ENCODE measurements at places on chromosomes 11 and 22.

DNA sequence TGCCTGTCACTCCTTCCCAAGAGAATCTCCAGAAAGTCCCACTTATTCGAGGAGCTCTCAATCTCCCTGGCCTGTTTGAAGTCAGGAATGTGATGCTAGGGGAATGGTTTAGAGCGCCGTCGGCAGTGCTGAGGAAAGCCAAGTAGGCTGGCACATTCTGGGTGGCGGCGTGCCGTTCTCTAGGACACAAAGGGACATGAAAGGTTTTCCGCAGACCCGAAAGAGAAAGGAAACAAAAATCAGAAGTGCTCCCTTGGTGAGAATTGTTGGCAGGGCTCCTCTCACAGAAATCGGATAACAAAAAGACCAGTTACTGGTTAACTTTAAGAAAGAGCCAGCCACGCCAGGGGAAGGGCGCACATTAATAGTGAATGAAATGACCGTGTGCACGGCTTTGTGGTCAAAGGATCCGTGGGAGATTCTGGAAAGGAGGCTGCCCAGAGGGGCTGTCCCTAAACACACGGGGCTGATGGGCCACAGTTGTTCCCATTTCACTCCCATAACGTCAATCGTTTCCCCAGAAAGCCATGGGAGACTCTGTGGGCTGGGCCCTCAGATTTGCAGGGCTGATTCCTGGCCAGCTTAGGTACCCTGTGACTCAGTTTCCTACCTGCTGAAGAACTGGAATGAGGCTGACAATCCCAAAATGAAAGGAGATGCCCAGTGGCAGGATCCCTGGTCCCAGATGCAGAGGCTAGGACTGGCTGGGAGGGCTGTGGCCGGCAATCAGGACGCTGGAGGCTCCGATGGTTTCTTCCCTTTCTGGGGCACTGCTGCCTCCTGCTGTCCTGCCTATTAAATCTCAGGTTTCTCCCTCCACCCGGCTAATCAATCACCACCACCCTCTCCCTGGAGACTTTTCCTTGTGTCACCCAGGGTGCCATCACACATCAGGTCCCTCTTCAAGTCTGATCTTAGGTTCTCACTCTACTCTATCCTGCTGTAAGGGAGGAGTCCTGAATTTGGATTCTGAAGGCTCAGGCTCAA lies 82.3 kb downstream of the RCN1 start:
- peak; percentile 33 for DNase-seq

- no peak for DNase-seq
These were observed 102.3 kb upstream of the CEP126 start for GRCh38 chr11:101812546-101812945.

DNA sequence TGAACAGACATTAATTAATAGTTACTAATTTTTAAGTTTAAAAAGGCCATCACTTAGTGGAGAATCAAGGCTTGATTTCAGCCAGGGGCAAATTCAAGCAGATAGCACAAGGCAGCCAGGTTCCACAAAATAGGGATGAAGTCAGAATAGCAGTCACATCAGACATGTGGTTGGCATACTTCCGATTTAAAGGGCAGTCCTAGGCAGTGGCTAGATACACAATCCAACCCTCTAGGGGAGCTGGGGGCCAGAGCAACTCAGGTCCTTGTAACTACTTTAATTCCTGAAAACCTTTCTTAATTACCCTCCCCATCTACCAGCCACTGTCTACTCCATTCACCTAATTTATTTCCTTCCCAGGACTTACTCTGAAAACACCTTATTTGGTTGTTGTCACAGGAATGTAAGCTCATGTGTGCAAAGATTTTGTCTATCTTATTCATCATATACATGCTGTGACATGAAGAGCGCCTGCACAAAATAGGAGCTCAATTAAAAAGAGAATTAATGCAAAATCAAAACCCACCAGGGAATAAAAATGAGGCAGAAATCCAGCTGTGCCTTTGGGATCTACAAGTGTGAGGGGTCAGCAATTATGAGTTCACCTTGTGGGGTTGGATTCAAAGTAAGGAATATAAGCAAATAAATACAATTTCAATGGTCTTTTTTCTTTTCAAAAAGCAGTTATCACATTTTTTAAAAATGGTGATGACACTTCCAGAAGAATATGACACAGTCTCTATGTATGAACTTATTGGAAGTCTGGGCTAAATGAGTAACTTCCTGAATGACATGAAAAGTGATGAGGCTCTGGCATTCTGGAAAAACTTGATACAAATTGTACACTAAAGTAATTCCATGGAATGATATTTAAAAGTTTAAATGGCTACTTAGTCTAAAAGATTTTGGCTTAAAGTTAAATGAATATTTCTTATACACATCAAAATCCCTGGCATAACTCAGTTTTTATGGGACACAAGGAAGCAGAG lies 53.8 kb downstream of the COPB1 start:
- DNase-seq = no peak

GRCh38 chr11:33060271-33060670 lies 20.9 kb downstream of the TCP11L1 start:
- DNase-seq = no peak

- no peak for DNase-seq
These were observed 59.2 kb downstream of the ELFN2 start for GRCh38 chr22:37368058-37368457.

- DNase-seq = no peak
These were observed 369.8 kb upstream of the CCDC90B start for GRCh38 chr11:83655976-83656375.

DNA sequence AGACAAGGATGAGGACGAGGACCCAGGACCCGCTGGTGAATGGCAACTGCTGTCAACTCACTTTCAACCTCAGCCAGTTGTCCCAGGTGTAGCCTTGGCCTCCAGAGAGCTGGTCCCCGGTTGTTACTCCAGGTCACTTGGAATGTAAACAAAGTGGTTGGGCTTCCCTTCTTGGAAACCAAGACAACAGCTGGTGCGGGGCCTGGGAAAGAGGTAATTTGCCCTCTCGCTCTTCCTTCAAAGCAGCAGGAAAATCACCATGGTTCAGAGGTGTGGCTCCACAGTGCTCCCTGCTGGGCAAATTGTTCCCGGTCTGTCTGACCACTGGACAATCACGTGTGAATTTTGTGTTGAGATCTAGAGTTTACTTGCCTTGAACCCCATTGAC lies 15.0 kb downstream of the SLC1A2 start:
- peak; percentile 65 for DNase-seq

GRCh38 chr22:48901324-48901723 lies 926.3 kb downstream of the BRD1 start:
- DNase-seq = no peak

- DNase-seq = no peak
These were observed 49.5 kb downstream of the DNAJC24 start for GRCh38 chr11:31419138-31419537.

DNA sequence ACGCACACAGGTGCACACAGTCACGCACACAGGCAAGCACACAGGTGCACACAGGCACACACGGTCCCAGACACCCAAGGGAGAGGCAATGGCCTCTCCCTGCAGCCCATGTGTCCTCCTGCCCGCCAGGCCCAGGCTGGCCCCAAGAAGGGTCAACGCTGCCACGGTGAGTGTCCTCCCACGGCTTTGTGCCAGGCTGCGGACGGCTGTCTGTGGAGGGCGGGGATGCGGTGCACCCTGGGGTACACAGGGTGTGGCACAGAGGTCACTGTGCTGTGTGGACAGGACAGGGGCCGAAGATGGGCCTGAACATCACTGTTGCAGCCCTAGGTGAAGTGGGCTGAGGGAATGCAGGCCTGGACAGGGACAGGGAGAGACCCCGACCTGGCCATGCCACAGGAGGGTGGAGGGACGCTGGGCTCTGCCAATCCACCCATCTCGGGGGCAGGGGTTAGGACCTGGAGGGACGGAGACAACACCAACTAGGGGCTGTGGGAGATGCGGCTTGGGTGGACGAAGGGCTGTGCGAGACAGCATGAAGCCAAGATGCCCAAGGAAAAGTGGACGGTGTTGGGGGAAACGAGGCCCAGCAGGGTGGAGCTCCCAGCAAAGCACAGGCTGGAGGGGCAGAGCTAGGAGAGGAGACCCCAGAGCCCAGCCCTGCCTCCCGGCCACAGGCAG lies 523.8 kb downstream of the BRD1 start:
- DNase-seq = no peak

GRCh38 chr11:24754406-24754805 lies 257.6 kb downstream of the LUZP2 start:
- DNase-seq = no peak

DNA sequence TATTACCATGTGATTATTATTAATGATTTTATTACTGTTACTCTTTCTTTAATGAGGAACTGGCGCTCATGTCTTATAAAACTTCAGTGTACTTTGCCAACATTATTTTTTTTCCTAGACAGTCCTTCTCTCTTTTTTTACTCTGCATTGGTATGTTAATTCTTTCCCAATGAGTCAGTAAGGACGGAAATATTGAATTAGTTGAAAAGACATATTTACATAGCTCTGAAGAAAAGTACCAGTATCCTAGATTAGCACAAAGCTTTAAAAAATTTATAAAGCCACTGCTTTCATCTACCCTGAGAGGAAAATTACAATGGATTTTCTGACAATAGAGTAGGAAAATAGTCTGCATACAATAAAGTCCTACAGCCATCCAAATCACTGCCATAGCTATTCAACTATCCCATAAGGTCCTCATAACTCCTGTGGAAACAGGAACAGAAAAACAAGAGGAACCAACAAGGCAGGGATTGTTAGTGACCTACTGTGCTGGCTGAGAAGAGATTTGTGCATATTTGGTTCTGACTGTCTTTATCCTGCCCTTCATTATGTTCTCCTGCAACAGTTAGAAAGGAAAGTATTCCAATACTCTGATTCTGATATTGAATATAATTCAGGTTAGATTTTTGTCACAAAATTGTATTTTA lies 314.4 kb downstream of the AASDHPPT start:
- no peak for DNase-seq

- no peak for DNase-seq
These were observed 6.4 kb downstream of the MS4A15 start for GRCh38 chr11:60762851-60763691.

GRCh38 chr11:57097149-57097548 lies 84.6 kb upstream of the LRRC55 start:
- no peak for DNase-seq

DNA sequence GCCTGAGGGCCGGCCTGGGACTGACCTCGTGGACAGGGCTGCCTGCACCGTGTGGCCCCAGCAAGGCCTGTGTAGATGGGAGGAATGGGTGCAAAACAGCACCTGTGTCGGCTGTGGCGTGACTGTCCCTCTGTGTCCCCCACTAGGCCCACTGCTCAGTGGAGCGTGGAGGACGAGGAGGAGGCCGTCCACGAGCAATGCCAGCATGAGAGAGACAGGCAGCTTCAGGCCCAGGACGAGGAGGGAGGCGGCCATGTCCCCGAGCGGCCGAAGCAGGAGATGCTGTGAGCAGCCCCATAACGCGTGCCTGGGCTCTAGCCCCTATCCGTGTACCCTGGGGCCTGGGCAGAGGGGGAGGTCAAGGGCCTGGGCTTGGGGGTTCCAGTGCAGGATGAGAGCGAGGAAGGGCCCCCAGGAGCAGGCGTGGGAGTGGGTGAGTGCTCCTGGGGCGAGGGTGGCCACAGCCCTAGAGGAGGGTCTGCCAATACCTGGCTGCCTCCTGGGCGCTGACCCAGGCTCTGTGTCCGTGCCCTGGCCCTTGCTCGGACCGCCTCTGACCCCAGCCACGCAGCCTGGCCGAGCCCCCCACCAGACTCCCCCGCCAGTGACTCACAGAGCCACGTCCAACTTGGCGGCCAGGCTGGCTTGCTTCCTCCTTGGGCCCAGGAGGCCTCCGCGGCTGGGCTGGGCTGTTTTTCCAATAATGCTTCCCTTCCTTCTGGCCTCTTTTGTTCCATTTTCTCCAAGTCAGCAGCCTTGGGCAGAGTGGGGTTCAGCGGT lies 11.6 kb downstream of the PRR33 start:
- no peak for DNase-seq

DNA sequence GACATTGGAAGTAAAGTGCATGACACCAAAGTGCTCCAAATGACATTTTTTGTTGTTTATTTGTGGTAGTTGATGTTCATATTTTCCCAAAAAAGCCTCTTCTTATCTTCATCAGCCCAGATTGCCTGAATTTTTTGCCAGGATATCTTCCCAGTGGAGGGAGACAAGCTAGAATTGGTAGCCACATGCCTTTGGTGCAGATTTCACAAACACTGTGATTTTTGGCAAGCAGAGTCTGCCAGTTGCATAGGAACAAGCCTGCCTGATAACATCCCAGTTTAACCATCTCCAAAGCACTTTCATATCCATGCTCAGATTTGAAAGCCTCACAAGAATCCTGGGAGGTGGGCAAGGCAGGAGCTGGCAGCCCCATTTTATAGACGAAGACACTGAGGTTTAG lies 102.3 kb upstream of the SYT13 start:
- no peak for DNase-seq

DNA sequence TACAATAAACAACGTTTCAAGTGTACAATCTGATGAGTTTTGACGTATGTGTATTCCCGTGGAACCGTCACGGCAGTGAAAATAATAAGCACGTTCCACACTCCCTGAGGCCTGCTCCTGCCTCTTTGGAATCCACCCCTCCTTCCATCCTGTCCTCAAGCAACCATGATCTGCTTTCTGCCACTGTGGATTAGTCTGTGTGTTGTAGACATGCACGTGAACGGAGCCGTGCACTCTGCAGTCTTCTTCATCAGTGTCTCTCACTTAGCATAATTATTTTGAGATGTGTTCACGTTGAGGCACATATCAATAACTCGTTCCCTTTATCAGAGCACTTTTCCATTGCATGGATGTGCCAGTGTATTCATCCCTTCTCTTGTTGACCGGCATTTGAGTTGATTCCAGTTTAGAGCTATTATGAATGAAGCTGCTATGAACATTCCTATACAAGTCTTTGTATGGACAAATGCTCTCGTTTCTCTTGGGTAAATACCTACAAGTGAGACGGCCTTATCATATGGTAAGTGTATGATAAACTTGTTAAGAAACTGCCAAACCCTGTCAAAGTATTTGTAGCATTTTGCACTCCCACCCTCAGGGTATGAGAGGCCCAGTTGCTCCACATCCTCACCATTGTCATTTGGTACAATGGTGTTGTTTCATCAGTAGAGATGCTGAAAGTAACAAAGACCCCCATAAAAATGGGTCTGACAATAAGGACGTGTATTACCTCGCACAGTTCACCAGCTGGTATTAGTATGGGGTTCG lies 102.8 kb upstream of the CRYBB3 start:
- DNase-seq = no peak

- DNase-seq = no peak
These were observed 18.5 kb downstream of the PTPRJ start for GRCh38 chr11:47998733-47999359.

- no peak for DNase-seq
These were observed 4.0 kb downstream of the CRY2 start for GRCh38 chr11:45851228-45851627.

DNA sequence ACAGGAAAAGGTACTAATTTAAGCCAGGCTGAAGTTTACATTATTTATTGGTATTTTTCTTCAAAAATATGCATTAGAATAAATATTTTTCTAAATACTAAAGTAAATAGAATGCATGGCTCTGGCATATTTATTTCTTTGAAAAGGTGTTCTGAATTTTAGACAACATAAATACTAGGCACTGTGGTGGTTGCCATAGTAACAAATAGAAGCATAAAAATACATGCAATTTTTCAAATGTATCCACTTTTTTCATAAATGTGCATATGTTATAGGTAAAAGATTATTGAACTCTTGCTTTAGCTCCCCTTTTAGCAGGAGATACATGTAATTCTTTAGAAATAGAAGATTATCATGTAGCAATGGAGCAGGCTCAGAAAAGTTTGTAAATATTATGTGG lies 18.4 kb downstream of the DCDC1 start:
- DNase-seq = no peak

GRCh38 chr22:41908411-41909309 lies 6.2 kb downstream of the SHISA8 start:
- no peak for DNase-seq

All from inflammatory macrophage treated with lipopolysaccharide for 4 hours (primary cell).